ENCODE measurements at places on chromosomes 7 and 10. TPM values are rescaled to one million over a fixed set of nuclear protein-coding genes. Genes with fewer than 3 reads are reported as not detected.

CLDN4 gene
- 193 TPM for total RNA-seq

CNPY1 gene
- not detected for total RNA-seq

RET gene
- total RNA-seq, result 0.15 TPM

ATP5F1C gene
- 380 TPM for total RNA-seq

All from esophagus squamous epithelium (tissue), 5 donors.